ENCODE measurements at places on chromosomes 13 and 19.

- peak; percentile 14 for DNase-seq
These were observed 5.0 kb downstream of the FFAR1 start for GRCh38 chr19:35352448-35353304.

DNA sequence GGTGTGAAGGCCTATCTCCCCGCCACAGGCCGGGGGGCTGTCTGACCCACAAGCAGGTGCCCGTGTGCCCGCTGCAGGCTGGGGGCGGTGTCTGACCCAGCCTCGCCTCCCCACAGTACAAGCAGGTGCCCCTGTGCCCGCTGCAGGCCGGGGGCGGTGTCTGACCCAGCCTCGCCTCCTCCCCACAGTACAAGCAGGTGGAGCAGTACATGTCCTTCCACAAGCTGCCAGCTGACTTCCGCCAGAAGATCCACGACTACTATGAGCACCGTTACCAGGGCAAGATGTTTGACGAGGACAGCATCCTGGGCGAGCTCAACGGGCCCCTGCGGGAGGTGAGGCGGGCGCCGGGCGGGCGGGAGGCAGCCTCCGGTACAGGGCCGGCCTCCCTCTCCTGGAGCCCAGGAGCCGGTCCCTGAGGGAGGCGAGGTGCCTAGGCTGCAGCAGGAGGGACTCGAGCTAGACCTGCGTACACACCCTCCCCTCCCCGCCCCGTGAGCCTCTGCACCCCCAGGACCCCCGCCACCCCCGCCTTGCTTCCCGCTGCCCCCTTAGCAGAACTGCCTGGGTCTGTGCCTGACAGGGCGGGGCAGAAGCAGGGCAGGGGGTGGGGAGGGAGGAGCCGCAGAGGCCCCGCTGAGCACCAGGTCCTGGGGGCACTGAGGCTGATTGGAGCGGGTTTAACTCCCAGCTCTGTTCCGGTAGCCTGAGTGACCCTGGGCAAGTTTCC is 20.6 kb downstream of the HCN2 start:
- DNase-seq = no peak

DNA sequence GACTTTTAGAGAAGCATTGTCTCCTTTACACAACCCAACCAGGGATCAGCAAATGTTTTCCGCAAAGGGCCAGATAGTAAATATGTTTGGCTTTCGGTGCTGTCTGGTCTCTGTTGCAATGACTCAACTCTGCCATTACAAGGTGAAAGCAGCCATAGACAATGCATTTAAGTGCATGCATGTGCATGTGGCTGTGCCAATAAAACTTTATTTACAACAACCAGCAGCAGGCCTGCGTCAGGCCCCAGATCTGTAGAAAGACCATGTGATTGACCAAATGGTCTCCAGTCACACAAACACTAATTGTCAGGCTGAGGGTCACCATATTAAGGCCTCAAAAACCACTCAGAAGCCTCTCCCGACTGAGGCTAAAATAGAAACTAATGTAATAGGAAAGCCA is 8.1 kb downstream of the RAB20 start:
- DNase-seq = no peak

DNA sequence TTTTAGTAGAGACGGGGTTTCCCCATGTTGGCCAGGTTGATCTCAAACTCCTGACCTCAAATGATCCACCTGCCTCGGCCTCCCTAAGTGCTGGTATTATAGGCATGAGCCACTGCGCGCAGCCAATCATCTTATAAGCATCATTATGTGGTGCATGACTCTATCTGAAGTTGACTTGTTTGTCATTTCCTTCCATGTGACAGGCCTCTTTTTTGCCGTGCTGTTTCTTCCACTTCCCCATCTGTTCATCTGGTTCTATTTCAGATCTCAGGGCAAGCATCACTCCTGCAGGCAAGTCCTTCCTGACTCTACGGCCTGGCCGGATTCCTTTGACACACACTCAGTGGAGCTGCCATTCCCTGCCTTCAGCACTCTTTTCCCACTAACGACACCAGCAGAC is 15.2 kb downstream of the COL5A3 start:
- no peak for DNase-seq

DNA sequence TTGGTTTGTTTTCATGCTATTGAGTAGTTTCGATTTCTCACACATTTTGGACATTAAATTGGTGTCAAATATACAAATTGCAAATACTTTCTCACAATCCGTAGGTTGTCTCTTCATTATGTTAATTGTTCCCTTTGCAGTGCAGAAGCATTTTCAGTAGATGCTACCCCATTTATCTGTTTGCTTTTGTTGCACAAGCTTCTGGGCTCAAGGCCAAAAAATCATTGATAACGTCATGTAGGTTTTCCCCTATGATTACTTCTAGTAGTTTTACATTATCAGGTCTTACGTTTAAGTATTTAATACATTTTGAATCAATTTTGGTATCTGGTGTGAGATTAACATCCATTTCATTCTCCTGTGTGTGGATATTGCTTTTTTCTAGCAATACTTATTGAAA is 14.0 kb upstream of the ZNF347 start:
- DNase-seq = no peak

GRCh38 chr19:15283141-15283883 is 49.0 kb downstream of the BRD4 start:
- no peak for DNase-seq

- DNase-seq = peak; percentile 91
These were observed 7.7 kb downstream of the ARHGAP45 start for GRCh38 chr19:1074544-1075283.

DNA sequence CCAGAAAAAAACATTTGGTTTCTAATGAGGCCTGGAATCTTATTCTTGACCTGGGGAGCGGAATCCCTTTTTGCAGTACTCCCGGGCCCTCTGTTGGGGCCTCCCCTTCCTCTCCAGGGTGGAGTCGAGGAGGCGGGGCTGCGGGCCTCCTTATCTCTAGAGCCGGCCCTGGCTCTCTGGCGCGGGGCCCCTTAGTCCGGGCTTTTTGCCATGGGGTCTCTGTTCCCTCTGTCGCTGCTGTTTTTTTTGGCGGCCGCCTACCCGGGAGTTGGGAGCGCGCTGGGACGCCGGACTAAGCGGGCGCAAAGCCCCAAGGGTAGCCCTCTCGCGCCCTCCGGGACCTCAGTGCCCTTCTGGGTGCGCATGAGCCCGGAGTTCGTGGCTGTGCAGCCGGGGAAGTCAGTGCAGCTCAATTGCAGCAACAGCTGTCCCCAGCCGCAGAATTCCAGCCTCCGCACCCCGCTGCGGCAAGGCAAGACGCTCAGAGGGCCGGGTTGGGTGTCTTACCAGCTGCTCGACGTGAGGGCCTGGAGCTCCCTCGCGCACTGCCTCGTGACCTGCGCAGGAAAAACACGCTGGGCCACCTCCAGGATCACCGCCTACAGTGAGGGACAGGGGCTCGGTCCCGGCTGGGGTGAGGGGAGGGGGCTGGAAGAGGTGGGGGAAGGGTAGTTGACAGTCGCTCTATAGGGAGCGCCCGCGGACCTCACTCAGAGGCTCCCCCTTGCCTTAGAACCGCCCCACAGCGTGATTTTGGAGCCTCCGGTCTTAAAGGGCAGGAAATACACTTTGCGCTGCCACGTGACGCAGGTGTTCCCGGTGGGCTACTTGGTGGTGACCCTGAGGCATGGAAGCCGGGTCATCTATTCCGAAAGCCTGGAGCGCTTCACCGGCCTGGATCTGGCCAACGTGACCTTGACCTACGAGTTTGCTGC is at the start of gene ICAM4:
Gene ICAM4 (plus strand): TSS at position 153 of the 935 bp plus-strand sequence. CDS start 58 bp downstream, at position 211.
- no peak for DNase-seq

DNA sequence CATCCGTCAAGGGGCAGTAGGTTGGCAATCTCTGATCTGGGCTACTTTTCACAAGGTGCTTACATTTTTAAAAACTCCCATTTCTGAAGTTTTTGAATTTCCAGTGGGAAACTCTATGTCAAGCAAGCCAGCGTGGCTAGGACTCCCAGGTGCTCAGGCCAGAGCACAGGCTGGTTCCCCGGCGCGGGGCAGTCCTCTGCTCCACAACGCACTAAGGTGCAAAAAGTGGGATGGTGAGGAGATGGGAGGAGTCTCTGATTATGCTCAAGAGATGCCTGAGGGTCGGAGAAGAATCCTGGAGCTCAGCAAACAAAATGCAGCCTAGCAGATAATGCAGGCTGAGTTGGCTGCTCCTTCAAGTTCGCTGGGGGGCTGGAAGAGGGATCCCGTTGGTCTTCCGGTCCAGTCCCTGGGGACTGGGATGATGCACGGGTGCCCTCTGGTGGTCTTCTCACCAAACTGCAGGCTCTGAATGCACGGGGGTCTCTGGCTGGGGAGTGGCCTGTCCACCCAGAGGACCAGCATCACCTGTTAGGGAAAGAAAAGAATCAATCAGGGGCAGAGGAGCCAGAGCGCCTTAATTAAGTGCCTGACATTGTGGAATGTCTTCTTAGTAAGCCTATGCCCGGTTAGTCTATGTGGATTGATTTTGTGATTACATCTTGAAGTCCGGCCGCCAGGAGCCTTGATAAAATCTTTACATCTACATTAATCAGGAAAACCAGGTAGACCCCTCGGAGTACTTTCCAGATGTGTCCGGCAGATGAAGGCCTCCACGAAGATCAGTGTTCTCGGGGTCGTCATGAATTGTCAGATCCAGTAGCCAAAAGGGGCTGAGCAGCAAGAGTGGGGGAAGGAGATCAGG is 244.4 kb upstream of the MAB21L1 start:
- DNase-seq = no peak

Data from stimulated activated CD8-positive, alpha-beta memory T cell treated with anti-CD3 and anti-CD28 coated beads, Interleukin-2, amount 100 ng/mL, for 1 hour (primary cell).